ENCODE measurements at places on chromosomes 5 and 9.

DNA sequence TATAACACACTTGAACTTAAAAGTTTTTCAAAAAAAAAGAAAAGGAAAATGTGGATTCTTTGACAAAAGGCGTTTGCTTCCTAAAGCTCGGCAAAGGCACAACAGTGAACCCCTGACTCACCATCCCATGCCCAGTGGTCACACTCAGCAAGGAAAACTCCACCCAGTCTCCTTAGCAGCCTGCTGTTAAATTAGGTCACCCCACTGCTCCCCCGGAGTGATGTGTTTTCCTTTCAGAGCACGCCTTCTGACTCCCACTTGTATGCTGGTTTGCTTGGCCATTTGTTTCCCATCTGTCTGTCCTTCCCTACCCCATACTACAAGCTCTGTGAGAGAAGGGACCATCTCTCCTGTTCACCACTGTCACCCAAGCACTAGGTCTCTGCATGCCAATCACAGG is 23.8 kb downstream of the RETREG1 start:
- DNase-seq = no peak

GRCh38 chr5:16406630-16407029 is 59.0 kb downstream of the ZNF622 start:
- no peak for DNase-seq

DNA sequence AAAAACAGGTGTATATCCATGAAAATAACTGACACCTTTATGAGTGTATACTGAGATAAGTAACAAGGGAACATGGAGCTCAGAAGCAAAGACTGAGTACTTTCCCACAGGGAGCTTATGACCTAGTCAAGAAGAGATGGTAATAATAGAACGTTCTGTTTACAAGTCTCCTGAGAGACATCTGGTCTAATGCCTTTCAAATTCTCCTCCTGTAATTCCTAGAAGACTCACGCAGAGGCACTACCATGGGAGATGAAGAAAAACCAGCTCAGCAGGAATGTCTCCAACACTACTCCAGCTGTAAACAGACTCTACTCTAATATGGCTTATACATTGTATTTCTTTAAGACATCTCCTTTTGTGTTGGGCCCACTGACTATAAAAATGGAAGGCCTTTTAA is 503.6 kb upstream of the TUSC1 start:
- DNase-seq = no peak

GRCh38 chr5:56514245-56514644 is 281.1 kb upstream of the ANKRD55 start:
- DNase-seq = no peak

- DNase-seq = no peak
Observed at GRCh38 chr5:15007646-15008045, 136.1 kb upstream of the ANKH start.
